ENCODE measurements at places on chromosomes 13 and 19.

DNA sequence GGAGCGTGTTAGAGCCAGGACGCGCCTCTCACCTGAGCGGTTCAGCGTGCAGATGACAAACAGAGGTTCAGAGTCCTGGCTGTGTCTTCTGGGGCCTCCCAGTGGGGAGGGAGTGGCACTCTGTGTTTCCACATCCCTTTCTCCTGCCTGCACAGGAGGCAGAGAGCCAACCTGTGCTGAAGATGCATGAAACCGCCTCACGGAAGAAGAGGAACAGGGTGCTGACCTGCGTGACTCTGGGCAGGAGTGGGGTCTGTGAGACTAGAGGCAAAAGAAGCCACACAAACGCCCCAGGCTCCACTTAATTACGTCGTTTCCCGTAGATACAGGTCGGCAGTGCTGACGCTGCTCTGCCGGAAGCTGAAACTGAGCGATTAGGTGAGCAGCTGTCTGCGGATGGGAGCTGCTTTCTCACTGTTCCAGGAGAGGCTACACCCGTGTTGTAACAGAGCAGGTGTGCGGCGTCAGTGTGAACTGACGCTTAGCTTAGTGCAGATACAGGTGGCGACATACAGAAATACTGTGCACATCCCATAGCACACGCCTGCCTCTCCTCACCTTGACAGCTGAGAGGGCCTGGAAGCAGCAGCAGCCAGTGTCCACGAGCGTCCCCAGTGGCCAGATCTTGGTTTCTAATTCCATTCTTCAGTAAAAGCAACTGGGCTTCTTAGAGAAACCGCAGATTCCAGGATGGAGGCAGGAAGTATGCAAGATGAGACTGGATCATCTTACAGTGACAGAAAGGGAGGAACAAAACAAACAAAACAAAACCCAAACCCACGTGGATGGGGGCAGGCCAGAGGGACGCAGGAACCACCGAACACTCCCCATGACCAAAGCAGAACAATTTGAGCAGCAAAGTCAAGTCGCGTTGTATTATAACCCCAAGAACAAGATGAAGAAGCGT lies 37.7 kb upstream of the MCF2L start:
- peak; percentile 84 for DNase-seq

GRCh38 chr13:111359237-111359915 lies 38.9 kb downstream of the TEX29 start:
- peak; percentile 87 for DNase-seq

DNA sequence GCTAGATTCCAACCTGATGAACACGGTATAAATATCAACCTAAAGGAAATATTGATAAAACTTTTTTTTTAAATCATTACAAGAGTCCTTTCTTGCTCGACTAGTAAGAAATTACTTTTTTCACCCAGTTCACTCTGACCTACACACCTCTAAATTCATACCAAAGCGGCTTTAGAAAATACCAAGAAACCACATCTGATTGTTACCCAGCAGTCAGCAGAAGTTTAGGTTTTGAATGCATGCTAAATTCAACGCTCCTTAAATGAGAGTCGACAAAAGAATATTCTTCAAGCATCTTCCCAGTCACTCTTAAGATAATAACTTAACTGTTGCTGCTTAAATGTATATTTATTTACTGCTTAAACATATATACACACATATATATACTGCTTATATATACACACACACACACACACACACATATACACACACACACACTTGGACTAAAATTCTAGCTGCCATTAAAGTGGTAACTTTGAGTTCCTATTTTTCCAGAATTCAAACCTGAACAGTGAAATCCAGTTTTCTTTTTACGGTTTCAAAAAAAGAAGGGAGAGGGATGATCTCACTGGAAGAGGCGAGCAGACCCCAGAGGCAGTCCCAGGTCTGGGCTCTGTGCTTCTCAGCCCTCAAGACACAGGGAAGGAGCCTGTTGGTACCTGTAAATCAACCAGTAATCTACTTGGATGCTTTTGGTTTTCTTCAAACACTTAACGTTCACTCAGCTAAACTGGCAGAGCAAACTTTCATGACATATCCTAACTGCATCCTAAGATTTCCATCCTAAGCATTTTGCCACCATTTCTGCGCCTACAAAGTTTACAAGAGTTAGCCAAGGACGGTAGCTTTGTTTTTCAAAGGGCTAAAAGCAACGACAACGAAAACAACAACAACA lies 1.7 kb downstream of the STK24 start:
- DNase-seq: no peak

DNA sequence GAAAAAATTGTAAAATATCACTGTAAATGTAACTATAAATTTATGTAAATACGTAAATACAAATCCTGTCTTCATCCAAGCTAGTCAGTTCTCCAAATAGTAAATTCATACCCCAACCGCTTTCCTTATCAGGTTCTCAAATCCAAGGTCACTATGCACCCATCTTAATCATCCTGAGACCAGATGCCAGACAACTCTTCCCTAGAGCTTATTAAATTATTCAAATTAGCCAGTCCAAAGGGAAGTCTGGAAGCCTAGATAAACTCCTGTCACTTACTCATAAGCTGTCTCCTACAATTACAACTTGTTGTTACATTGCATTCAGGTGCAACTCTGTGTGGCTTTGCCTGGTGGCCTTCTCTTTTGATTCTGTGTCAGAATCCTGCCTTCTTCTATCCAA lies 836.1 kb upstream of the PCDH20 start:
- no peak for DNase-seq

DNA sequence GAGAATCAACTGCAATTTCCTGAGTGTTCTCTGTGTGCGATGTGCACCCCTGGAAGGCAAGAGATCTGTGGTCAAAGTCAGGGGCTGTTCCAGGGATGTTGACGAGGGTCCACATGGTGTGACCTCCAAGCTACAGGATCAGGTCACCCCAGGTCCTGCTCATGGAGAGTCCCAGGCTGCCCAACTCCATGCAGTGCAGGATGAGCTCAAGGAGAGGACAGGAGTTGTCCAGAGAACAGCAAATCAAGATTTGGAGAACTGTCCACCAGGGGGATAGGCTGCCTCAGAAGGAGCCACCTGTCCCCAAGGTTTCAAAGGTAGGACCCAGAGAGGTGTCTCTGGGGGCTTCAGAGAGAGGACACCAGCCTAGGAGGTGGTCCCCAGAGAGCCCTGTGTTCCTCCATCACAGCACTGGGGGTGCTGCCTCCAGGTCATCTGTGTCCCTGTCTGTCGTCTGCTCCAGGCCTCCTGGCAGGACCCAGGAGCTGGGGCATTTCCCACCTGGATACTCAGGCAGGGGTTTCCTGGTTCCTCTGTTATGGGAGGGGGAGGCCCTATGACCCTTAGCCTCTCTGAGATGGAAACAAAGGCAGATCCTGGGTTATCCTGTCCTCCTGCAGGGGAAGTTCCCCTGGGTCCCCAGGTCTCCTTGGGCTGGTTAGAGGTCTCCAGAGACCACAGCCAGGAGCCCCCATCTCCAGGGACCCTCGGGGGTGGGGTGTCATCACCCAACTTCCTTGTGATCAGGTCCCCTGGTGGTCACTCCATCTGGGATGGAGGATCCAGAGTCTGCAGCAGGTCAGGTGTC lies 2.1 kb upstream of the CEACAM7 start:
- DNase-seq: peak; percentile 37

DNA sequence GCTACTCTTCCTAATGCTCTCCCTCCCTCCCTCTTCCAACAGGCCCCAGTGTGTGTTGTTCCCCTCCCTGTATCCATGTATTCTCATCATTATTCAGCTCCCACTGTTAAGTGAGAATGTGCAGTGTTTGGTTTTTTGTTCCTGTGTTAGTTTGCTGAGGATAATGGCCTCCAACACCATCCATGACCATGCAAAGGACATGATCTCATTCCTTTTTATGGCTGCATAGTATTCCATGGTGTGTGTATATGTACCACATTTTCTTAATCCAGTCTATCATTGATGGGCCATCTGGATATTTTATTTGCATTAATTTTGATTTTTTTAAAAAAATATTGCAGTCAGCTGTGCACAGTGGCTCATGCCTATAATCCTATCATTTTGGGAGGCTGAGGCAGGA lies 15.8 kb upstream of the ZNRF4 start:
- DNase-seq: no peak

- no peak for DNase-seq
Measured at GRCh38 chr13:46761174-46761573, 35.8 kb downstream of the ESD start.

DNA sequence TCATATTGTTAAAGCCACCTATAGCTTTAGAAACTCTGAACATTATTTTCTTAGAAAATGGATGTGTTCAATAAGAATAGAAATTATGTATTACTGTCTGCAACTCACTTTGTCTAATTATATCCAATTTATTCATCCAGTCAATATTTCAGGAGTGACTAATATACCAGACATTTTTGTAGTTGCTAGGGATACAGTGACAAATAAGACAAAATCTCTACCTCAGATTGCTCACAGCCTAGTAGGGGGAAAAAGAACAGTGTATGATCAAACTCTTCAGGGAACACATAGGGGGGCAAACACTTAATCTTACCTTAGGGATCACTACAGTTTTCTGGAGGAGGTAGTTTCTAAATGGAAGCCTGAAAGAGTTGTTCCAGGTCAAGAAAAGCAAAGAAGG lies 8.6 kb downstream of the BRCA2 start:
- no peak for DNase-seq

GRCh38 chr19:48856921-48857320 lies 11.5 kb downstream of the PLEKHA4 start:
- no peak for DNase-seq

DNA sequence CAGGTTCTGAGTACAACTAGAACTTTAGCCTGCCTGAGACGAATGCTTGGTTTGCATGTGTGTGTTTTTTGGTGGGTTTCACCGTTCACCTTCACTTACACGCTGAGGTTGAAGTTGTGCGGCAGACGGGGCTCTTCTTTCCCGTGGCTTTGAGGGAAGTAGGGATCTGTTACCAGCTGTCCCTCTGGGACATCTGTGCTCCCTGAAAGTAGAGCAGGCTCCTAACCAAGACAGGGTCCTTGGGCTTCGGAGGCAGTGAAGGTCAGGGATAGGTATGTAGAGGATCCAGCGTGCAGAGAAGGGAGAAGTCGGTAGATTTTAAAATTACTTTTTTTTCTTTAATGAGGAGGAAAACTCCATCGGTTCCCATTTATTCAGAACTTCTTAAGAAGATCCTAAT lies 48.7 kb downstream of the ZNF536 start:
- no peak for DNase-seq

- DNase-seq: peak; percentile 58
Measured at GRCh38 chr13:69199664-69200063, 908.0 kb upstream of the ATXN8OS start.

GRCh38 chr19:6543866-6544347 lies 13.1 kb downstream of the TNFSF9 start:
- no peak for DNase-seq

DNA sequence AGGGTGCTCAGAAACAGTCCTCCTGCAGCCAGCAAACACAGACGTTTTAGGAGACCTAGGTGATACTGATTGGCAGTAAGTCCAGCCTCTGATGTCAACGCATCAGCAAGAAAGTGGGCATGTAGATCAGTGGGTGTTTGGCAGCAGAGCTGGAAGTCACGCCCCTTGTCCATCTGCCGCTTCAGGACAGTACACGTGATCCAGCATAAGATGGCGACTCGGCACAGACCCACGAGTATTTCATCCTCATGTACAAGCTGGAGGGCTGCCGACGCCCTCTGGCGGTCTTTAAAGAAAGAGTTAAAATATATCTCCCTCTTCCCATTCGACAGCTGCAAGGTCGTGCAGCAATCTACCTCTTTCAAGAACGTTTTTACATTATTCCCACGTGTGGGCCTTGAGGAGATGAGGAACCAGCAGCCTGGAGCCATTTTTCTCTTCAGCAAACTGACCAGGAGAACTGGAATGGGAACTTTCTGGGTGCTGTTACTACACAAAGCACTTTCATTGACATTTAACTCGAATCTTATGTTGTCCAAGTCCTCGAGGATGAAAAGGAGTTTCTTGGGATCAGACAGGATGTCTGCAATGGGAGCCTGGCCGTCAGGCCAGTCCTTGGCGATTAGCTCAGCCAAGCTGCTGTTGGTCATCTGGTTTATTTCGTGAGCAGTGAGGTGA lies 22.3 kb downstream of the NLRP11 start:
- DNase-seq: peak; percentile 69

DNA sequence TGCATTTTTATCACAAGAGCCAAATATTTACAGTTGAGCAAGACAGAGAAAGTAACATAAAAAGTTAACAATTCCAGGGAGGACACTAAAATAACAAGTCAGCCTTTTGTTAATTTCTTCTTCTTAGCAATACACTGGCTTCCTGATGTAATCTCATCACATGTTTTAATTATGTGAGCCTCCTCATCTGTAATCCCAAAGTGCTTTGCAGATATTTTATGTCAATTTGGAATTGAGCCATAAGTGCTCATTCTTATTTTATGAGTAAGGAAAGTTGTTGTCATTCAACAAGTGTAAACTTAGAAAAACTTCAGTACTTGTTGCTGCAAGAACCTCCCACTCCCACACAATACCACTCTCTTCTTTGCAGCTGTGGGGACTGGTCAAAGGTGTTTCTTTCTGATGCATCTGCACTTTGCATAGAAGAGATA lies 223.6 kb downstream of the GPC6 start:
- DNase-seq: no peak

GRCh38 chr19:44762038-44762437 lies 13.5 kb downstream of the BCL3 start:
- DNase-seq: no peak

DNA sequence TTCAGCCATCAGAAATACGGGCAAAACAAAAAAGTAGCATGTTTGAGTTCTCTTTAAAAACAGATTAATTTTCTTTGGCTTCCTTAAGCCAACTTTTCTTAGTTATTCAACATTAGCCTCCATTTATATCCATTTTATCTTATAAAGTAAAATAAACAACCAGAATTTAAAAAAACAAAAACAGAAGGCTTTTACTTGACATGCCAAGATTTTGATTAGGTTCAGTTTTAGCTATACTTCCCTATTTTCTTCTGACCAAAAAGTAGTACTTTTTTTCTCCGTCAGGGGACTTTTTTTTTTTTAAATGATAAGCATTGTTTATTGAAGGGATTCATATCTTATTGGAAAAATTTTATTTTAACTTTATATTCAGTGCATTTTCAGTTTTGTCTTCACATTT lies 18.1 kb downstream of the RNASEH2B start:
- no peak for DNase-seq

- peak; percentile 70 for DNase-seq
Measured at GRCh38 chr19:40424637-40425449, 949 bp downstream of the SERTAD1 start.

GRCh38 chr19:38816131-38816750 lies 3.5 kb upstream of the LGALS4 start:
- DNase-seq: no peak
